NCI-H1092 treated with DMSO at 0.1 percent for 48 hours (cell line): ENCODE measurements at places on chromosomes 3 and 15.

DNA sequence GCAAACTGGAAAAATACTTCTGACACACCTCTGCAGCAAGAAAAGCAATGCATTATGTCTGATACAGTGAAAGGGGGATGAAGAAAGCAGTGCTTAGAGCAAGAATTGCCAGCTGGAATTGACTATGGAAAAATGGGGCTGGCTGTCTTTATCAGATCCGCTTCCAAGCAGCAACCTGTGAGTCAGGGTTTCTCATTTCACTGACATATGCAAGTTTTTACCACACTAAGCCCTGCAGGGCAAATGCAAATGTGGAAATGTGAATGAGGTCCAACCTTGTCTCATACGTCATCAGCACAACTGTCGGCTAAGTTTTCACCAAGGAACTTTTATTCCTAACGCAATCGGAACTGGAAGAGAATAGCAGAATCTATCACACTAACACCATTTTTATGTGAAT lies 172.5 kb upstream of the GADL1 start:
- DNase-seq, result no peak

- DNase-seq, result no peak
Observed at GRCh38 chr3:74575857-74576256, 38.6 kb downstream of the CNTN3 start.

DNA sequence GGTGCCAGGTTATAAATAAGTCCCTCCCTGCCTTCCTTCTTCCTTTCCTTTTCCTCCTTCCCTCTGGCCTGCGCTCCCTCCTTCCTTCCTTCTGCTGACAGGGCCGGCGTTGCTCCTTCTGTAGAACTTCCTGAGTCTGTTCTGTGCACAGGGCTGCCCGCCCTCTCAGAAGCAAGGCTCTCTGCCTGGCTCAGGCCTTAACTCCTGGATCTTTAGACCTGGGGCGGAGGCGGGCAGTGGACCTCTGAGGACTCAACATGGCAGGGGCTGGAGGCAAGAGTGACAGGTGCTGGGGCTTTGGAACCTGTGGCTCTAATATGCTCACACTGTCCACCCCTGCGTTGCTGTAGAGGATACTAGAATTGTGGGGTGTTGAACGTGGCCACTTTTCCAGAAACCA lies 86.4 kb upstream of the SEC13 start:
- DNase-seq, result no peak

DNA sequence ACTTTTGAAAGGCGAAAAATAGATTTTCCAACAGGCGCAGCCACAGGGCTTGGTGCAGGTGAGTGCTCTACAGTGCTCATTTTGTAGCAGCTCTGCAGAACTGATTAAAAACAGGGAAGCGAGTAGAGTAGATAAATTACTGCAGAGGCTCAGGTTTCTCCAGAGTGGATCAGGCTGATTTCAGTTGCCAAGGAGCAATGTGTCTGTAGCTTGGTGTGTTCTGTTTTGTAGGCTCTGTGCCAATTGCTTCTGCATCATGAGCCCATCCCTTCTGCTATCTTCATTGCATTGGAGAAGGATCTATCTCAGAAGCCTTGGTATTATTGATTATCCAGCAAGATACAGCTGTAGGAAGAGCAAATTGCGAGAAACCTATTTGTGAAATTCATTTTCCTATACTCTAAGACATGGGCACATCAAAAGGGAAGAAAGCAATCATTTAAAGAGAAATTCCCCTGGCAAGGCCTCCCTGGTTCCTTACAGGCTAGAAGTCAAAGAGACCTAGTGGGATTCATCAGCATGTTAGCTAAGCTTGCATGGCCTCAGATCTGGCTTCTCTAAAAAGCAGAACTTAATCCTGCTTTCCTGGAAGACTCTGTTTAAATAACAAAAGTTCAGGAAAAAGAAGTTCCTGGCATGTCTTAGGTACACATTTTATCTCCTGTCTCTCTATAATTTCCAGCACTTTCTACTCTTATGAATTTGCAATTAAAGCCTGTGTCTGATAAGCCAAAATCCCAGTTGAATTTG lies 432.4 kb upstream of the ATP10A start:
- DNase-seq, result peak; percentile 92

DNA sequence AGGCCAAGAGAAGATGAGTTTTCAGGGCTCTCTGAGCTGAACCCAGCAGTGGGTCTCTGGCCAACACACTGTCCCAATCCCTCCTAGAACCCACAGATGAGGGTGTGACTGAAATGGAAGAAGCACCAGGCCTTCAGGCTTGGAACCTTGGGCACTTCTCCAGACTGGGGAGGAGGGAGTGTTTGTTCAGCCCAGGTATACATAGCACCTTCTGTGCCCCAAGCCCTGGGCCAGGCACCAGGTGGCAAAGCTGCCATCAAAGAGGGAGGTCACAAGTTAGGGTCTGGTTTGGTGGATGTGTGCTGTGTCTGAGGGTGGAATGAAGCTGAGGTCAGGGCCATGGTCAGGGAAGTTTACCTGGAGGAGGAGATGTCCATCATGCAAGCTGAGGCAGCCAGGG lies 15.8 kb upstream of the RHO start:
- DNase-seq, result no peak

DNA sequence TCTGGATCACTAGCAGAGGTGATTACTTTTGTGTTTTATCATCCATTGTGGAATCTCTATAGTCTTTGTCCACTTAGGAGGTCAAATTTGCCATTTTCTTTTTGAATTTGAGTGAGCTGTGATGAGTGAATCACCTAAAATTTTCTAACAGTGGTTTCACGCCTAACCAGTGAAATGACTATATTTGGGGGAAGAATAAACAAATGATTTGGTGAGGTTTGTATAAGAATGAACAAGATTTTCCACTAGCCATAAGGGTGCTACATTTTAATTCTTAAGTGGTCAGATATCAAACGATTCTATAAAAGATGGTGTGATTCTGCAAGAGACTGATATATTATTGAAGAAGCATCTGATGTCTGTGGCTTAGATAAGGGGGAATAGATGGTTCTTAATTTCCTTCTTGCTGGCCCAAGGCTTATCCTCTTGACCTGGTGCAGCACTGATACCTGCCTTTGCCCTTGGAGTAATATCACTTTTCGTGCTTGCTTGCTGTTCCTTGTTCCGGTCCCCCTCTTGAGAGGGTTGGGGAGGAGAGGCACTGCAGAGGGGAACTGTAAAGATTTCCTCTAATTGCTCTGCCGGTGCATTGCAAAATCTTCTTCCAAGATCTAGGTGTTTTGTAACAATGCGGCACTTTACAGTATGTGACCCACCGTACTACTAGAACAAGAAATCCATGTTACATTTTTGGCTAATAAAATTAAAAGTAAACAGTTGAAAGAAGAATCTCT lies 14.5 kb downstream of the C3orf20 start:
- DNase-seq, result no peak

- no peak for DNase-seq
Observed at GRCh38 chr3:79162653-79163052, 605.1 kb downstream of the ROBO1 start.

GRCh38 chr15:39657181-39657580 lies 76.3 kb downstream of the THBS1 start:
- no peak for DNase-seq

GRCh38 chr3:135495891-135496290 lies 469.6 kb upstream of the PPP2R3A start:
- DNase-seq, result peak; percentile 1

DNA sequence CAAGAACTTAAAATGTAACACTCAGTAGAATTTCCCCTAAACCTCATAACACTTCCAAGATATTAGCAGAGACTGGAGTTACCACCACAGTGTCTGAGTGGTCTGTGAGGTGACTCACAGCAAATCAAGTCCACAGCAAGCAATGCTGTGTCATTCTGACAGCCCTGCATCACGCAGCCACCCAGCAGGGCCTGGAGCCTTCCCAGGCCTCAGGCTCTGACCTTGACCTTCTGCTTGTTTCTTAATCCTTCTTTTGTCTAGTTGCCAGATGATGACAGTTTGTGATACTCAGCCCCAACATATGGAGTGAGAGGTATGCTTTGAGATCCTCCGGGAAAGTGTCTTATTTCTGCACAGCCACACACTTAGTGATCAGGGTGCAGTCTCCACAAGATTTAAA lies 82.5 kb downstream of the TOP2B start:
- DNase-seq, result no peak

- no peak for DNase-seq
Observed at GRCh38 chr15:50943638-50944037, 35.2 kb downstream of the AP4E1 start.

GRCh38 chr15:68829068-68829467 lies 8.4 kb upstream of the ANP32A start:
- no peak for DNase-seq

DNA sequence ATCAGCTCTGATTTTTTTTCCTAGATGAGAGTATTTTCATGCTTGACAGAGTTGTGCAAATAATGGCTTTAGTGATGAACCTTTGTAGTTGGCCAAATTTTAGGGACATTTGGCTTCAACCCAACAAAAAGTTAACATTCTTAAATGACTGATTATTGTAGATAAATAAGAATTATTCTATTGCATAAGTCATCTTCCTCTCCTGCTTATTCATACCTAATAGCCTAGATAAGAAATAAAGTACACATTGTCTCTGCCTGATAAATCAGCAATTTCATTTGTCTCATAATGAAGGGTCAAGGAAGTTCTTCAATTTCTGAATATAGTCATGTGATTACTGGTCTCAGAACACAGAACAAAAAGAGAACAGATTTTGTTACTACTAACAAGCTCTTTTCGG lies 428.9 kb upstream of the IL12A start:
- DNase-seq, result no peak

DNA sequence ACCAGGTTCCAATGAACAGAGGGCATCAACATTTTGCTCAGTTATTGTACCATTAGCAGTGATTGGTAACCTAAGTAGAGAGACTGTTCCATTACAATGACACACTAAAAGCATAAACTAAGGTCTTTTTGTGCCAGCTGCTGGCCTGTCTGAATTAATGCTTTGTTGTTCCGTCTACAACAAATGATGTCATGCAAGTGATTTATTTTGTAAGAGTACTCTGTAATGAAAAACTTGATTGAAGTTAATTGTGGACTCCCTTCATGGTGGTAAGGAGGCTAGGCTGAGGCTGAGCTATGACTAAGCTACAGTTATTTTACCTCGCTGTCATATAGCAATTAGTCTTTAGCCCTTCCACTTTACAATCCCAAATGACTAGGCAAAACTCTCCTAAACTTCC lies 23.2 kb downstream of the RCN2 start:
- DNase-seq, result no peak

- DNase-seq, result no peak
Observed at GRCh38 chr3:79761441-79761840, 6.4 kb downstream of the ROBO1 start.

GRCh38 chr15:100831467-100831866 lies 48.2 kb upstream of the ALDH1A3 start:
- no peak for DNase-seq

- DNase-seq, result no peak
Observed at GRCh38 chr3:142929109-142929508, 34.4 kb downstream of the PAQR9 start.

DNA sequence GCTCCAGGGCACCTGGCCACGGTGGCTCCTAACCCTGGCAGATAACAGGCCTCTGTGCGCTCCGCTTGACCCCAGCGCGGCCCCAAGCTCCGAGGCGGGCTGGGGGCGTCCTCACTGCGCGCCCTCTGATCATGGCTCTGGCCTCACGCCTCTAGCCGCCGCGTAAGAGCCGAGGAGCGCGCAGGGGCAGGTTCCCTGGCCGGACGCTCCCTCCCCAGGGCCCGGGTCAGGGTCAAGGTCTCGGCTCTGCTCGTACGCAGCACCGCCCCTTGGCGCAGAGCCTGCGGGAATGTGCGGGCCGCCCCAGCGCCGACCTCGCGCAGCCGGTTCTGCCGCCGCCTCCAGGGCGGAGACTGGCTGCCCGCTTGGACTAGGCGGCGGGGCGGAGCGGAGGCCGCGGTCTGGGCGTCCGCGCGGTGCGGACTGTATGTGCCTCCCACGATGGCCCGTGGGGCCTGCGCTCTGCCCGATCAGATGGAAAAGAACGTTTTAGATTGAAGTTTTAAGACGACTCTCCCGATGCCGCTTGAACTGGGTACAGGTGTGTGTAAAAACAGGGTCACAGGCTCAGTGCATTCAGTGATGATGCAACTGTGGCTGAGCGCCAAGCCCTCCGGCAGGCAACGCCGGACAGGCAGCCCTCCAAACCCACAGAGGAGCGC lies 40.8 kb downstream of the CHST14 start:
- peak; percentile 7 for DNase-seq

GRCh38 chr15:34759347-34759746 lies 4.5 kb upstream of the GJD2 start:
- no peak for DNase-seq

- no peak for DNase-seq
Observed at GRCh38 chr15:83112233-83112955, 4.9 kb downstream of the TM6SF1 start.

- DNase-seq, result no peak
Observed at GRCh38 chr3:37491343-37491742, 317.0 kb upstream of the LRRFIP2 start.

- DNase-seq, result no peak
Observed at GRCh38 chr15:55224892-55225291, 28.2 kb upstream of the RSL24D1 start.

DNA sequence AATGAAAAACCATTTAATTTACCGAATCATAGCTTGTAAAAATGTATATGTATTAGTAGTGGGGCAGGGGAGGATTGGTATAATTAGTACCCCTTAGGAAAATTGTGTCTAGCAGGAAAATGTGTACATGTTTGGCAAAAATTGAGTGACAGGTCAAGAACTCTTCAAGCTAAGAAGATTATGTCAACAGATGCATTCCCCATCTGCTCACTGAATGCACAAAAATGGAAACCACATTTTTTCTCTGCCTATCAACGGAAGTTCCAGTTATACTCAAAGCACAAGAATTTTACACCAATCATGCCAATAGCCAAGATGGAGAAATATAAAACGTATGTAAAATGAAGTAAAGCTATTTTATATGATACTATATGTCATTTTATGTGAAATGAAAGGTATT lies 377.8 kb downstream of the KCNH8 start:
- no peak for DNase-seq

DNA sequence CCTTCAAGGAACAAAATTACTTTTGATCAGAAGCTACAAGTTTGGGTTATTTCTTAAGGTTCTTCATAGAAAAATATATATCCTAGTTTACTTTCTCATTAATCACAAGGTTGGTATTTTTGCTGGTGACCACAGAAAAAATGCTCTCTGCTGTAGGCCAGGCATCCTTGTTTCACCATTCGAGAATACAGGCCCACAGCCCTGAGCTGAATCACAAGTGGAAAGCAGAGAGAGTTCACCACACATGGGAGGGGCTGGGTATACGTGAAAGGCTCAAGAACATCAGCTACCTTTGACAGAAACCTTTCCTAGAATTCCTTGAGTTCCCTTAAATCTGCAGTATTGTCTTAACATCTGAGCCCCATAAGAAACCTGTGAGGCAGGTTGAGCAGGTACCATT lies 23.2 kb downstream of the CPEB1 start:
- no peak for DNase-seq

DNA sequence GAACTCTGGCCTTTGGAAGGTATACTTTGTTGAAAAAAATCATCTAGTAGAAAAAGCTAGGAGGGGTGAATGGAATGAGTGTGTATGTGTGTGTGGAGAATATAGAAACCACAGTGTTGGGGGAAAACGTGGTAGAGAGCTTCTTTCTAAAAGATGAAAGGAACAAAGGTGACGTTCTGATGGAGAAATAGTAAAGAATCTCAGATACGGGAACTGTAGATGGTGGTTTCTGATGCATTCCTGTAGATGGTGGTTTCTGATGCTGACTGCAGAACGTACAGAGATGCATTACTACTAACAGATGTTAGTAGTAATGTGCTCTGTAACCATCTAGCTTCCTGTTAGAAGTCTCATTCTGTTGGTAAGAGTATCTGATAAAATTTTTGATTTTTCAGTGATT lies 60.2 kb downstream of the VPS8 start:
- DNase-seq, result no peak

GRCh38 chr15:73322665-73323373 lies 45.9 kb downstream of the HCN4 start:
- no peak for DNase-seq

- DNase-seq, result no peak
Observed at GRCh38 chr3:59425942-59426341, 376.1 kb upstream of the CFAP20DC start.
